Stimulated activated CD8-positive, alpha-beta memory T cell treated with anti-CD3 and anti-CD28 coated beads, Interleukin-2, amount 100 ng/mL, for 1 hour (primary cell): ENCODE measurements at places on chromosomes 6 and 20.

GRCh38 chr20:40333591-40333990 is 355.4 kb downstream of the MAFB start:
- no peak for DNase-seq

- no peak for DNase-seq
Measured at GRCh38 chr6:93083337-93084230, 335.8 kb downstream of the EPHA7 start.

- DNase-seq = no peak
Measured at GRCh38 chr6:167291623-167292300, 647 bp downstream of the UNC93A start.

DNA sequence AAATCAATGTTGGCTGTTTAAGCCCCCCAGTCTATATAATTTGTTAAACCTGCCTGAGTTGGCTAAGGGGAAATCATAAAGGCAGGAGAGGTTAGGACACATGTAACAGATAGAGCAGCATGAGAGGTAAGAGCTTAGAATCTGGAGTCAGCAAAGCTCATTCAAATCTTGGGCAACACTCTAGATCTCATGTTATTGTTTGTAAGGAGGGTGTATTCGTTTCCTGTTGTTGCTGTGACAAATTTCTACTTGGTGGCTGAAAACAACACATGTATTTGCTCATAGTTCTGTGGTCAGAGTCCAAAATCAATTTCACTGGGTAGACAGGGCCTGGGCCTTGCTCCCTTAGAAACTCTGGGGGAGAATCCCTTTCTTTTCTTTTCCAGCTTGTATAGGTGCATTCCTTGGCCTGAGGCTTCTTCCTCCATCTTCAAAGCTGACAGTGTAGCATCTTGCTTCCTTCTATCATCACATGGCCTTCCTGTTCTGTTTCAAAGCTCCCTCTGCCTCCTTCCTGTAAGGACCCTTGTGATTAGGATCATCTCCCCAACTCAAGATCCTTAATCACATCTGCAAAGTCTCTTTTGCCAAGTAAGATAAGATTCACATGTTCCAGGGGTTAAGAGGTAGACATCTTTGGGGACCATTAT is 4.4 kb downstream of the LY86 start:
- DNase-seq = no peak

DNA sequence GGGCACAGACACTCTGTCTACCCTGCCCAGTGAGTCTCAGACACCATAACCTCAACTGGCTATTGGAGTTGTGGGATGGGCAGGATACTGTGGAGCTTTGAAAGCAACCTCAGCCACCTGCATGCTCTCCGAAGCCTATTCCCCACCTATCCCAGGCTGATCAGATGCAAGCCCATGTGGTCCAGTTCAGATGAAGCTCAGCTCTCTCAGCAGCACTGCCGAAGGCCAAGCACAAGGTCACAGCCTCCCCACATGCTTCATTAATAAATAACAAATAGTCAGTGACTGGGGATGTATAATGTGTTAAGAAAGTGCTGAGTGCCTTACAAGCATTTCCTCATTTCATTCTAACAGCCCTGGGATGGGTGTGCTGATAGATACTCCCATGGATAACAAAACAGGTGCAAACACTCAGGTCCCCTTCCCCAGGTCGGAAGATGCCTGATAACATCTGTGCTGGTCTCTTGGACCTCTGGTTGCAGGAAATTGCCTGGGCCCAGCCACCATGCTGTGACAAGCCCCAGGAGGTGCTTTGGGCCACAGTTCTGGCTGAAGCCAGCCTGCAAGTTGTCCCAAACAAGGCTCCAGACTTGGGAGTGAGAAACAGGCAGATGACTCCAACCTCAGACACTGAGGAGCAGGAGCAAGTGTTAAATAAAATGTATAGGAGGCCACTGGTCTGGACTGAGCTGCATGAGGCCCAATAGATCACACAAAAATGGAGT is 3.7 kb downstream of the ACSS1 start:
- DNase-seq = no peak

GRCh38 chr6:85402071-85402470 is 47.8 kb upstream of the NT5E start:
- DNase-seq = no peak

DNA sequence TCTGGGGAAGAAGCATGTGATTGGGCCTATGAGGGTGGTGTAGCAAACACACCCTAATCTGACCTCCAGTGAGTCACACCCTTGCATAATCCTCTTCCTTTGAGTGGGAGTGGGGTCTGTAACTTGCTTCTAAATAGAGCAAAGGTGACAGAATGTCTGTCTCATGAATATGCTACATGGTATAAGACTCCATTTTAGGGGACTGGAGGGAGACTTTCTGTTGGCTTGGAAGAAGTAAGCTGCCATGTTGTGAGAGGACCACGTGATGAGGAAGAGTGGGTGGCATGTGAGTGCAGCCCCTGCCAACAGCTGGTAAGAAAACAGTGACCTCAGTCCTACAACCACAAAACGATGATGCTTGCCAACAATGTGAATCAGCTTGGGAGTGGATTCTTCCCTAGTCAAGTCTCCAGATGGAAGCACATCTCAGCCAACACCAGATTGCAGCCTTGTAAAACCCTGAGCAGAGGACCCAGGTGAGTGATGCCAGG is 3.7 kb downstream of the AK9 start:
- no peak for DNase-seq

DNA sequence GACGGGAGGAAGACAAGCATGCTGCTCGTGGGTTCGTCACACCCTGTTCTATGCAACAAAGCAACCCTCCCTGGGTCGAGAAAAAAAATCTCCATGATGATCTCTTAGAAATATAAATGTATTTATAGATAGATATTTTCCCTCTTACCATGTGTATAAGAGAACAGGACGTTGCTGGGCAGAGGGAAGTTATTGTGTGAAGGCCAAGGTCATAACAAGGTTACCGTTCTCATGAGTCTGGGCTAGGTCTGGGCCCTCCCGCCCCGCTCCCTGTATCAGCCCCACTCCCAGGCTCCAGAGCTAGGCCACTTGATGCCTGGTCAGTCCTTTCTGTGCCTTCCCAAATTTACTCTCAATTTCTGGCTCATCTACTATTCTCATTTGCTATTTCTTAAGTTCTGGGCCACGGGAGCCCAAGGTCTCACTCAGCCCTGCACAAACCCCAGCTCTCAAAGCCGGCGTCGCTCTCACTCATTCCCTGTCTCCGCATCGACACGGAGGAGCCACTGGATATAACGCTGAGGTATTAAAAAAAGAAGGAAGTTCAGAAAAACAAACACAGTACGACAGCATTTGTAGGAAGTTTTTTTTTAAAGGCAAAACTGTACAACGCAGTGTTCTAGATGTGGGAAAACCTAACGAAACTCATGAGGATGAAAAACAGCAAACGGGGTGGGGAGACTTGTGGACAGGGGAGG is 96.8 kb downstream of the PSMG4 start:
- no peak for DNase-seq

DNA sequence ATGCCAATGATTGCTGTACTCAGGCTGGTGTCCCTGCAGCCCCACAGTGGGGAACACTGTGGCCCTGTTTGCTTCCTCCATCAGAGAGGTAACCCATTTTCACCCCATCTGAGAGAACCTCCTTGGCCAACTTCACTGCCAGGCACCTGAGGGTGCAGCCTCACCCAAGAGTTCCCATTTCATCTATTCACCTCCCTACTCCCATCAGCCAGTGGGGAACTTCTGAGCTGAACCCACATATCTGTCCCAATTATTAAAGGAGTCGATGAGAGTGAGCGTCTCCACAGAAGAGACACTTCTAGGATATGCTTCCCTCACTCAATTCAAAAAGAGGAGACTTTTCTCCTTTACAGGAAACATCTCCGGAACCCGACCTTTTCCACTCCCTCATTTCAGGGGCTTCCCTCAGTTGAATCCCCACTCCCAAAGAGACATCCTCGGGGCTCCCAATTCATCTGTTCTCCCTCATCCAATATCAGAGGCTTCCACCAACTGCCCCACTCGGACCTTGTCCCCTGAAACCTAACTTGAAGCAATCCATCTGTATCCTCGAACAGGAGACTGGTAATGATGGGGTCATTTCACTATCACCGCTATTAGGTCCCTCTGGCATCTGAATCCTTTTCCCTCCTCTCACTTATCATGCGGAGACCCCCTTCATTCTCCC is 988 bp downstream of the UBE2V1 start:
- no peak for DNase-seq

- no peak for DNase-seq
Measured at GRCh38 chr6:31173406-31173805, 2.9 kb upstream of the POU5F1 start.

GRCh38 chr20:24033151-24033550 is 44.6 kb upstream of the GGTLC1 start:
- DNase-seq = no peak

DNA sequence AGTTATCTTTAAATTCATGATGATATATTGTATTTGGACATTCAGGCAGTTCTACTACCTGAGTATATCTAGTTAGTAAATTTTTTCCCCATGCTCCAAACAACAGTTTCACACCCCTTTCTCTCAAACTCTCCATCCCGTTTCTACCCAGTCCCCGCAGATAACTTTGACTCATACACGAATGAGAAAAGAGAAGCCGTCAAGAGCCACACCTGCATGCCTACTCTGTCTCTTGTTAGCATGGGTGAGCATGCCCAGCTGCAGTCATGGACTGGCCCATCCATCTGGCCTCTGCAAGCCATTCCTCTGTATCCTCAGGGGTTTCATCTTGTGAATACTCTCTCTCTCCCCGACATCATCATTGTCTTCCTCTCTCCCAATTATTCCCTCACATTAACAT is 41.5 kb downstream of the MYB start:
- no peak for DNase-seq

DNA sequence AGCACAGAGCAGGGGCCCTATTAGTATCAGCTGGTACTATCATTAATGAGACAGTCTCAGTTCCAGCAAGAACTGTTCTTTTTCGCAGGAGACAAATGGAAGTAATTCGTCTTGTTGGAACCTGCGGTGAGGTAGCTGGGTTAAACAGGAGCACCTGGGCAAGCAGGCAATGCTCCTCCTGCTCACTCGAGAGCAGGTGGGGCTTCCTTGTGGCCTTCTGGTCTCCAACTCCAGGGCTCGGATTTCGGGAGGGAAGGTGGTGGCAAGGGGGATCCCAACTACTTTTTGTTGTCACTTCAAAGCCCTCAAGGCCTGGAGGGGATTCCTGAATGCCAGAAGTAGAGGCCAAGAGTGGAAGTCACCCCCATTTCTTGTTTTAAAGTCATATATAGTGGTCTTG is 1.3 kb upstream of the SPEF1 start:
- DNase-seq = no peak

DNA sequence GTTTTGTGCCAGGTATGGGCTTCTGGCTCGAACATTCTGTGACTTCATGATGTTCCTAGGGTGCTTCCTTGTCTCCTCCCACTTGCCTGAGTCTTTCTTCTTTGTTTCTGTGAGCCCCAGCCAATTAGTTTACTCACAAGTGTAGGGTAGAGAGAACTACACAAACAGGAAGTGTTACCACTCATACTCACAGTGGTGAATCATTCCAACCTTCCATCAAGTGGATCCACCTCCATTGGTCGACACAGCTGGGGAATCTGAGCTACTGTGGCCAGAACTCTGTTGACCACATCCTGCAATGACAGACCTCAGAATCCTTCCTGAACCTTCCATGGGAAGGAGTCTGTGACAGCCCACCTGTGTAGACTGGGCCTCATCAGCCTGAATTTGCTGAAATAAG is 76.8 kb downstream of the UNC5CL start:
- DNase-seq = no peak
